Fibroblast of skin of right quadriceps (primary cell): ENCODE measurements at places on chromosomes 5 and 9.
A peak's percentile ranks its signal among the peaks of the same experiment; 100 is the strongest.

DNA sequence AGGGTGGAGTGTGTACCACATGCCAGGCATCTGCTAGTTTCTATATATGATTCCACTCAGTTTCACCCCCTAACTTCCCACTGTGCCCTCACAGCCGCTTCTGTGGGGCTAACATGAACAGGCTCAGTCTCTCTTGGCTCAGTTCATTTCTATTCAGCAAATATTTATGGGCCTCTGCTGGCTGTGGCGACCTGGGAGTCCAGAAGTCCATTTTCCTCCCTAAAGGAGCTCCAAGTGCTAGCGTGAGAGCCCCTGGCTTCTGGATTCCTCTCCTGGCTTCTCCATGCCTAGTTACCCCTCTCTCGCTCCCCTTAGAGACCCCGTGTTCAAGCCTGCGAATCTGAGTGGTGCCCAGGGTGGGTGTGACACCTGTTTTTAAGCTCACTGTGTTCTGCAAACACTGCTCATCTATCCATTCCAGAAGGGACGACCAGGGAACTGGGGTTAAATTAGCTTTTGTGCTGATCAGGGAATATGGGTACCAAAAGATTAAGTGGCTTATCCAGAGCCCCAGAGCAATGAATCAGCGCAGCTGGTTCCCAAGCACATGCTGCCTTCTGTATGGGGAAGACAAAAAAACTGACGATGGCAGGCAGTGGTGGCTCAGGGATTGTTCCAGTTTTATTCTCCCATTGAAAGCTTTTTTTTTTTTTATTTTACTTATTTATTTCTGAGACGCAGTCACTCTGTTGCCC, 57.6 kb downstream of the HMCN2 start:
- DNase-seq = no peak

GRCh38 chr5:128355961-128356360, 182.1 kb downstream of the FBN2 start:
- no peak for DNase-seq

- no peak for DNase-seq
Observed at GRCh38 chr5:145711417-145711816, 123.7 kb downstream of the PRELID2 start.

DNA sequence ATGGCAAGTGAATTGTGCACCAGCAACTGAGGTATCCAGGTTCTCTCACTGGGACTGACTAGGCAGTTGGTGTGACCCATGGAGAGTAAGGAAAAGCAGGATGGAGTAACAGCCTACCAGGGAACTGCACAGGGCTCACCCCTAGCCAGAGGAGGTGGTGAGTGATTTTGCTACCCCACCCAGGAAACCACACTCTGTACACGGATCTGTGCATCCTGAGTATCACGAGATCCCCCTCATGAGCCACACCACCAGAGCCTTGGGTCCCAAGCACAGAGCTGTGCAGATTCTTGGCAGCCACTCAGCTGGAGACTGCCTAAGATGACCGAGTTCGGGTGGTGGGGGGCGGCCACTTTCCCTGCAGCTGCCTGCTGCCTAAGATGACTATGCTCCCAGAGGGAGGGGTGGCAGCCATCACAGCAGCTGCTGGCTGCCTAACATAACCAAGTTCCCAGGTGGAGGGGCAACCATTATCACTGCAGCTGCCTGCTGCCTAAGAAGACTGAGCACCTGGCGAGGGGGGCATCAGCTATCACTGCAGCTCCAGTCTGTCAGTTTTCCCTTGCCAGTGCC, 48.4 kb upstream of the EFNA5 start:
- DNase-seq = no peak

DNA sequence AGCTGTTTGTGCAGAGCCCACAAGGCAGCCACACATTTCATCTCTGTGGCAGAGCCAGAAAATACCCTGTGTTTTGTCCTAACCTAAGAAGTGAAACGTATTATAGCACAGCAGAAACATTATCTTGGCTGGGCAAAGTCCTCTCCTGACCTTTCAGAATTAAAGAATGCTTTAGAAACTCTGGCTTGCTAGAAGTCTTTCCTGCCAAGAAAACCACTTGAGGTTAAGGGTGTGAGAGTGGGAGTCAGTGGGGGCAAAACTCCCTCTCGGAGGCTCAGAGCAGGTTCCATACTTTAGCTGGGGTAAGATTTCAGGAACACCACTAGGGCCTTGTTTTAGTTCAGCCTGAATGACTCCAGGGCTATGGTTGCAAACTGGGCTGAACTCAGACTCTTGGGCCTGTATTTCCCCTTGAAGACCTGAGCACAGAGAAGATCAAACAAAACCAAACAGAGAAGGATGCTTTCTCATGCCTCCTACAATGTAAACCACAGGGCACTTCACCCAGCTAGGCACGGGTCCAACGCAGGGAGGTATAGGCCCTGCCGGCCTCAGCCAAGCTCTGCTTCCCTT, 48.0 kb downstream of the ZNF366 start:
- no peak for DNase-seq

GRCh38 chr5:142514196-142514595, 171.7 kb downstream of the FGF1 start:
- no peak for DNase-seq

GRCh38 chr5:172015346-172015745, 8.9 kb upstream of the FBXW11 start:
- DNase-seq = no peak

DNA sequence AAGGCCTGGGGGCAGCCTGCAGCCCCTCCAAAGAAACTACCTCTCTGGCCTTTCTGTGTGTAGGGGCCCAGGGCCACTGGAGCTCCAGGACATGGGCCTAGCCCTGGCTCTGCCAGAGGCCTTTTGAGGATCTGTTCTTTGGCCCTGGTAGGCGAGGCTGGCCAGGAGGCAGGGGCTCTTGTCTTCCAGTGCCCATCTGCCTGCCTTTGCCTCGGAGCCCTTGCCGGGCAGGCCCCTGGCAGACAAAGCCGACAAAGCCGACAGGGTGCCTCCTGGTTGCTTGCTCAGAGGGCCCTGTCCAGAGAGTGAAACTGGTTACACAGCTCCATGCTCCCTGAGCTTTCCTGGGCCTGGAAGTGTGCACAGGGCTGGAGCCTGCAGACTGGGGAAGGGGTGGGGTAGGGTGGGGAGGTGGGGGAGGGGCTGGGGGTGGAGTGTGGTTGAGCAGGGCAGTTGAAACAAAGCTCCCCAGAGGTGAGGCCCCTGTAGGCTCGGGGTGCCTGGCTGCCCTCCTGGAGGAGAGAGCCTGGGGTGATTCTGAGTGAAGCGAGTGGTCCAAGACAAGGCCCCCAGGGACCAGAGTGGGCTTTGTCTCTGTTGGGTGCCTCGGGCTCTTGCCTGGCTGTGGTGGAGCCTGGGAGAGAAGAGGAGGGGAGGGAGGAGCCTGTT, 29.3 kb downstream of the PTPA start:
- DNase-seq = peak; percentile 75

DNA sequence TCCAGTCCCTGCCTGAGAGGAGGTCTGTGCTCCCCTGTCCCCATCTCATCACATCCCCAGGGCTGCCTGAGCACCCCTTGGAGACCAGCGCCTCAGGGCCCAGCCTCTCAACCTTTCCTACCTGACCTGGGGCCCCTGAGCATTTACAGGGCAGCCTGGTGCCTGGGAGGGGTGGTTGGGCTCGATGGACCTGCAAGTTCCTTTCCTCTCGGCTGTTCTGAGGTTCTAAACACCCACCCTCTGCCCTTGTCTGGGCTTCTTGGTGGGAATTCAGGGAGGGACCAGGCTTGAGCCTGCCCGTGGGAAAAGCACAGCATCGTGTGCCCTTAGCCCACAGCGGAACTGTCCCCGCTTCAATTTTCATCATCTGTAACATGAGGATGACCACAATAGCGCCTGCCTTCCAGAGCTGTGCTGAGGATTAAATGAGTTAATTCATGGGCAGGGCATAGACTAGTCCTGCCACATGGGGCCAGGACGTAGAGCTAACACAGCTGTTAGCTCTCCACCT, 91.0 kb upstream of the SH3PXD2B start:
- DNase-seq = no peak

- DNase-seq = no peak
Observed at GRCh38 chr5:468401-468800, 25.4 kb downstream of the EXOC3 start.

- DNase-seq = peak; percentile 62
Observed at GRCh38 chr5:181164076-181164952, 16.9 kb downstream of the OR2V2 start.

GRCh38 chr9:18331808-18332209, 142.1 kb upstream of the ADAMTSL1 start:
- peak; percentile 63 for DNase-seq

DNA sequence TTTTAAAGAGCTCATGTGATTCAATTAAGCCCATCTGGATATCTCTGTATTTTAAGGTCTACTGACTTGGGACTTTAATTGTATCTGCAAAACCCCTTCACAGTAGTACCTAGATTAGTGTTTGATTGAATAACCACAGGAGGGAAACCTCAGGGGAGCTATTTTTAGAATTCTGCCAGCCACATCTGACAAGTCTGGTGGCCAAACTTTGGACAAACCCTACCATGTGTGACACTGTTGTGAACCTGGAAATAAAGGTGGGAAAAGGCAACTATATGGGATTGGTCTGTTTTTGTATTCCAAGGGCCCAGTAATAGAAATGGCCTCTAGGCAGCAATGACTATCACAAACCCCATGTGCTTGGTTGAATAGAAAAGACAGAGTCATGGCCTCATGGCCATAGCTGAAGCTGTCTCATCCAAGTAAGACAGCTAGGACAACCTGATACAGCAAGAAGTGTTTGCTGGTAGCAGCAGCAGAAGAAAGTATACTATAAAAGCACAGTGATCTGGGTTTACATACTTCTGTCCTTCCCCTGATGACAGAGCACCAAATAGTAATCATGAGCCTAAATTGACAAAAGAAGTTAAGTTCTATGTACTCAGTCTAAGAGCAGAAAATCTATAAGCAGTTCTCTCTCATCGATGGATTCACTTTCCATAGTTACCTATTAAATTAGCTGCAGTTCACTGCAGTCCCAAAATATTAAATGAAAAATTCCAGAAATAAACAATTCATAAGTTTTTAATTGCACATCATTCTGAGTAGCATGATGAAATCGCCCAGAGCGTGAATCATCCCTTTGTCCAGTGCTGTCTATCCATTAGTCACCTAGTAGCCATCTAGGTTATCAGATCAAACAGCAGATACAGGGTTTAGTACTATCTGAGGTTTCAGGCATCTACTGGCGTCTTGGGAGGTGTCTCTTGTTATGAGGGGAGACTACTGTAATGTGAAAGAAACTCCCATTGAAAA, 189.8 kb downstream of the ARHGAP26 start:
- DNase-seq = peak; percentile 57

DNA sequence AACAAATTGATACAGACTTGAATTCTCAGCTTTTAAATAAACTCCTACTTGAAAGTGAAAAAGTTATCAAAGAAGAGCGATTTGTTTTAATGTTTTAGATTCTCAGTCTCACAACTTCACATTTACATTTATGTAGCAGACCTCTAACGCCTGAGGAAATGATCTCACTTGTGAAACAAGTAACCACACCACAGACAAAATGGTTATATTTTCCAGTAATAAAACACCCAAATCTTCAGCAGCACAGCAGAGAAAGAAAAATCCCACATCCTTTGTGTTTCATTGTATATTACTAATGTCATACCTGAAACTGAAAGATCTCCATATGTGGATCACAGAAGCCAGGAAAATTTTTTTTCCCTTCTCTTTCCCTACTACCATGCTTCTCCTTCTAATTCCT, 29.8 kb upstream of the GZMA start:
- no peak for DNase-seq

DNA sequence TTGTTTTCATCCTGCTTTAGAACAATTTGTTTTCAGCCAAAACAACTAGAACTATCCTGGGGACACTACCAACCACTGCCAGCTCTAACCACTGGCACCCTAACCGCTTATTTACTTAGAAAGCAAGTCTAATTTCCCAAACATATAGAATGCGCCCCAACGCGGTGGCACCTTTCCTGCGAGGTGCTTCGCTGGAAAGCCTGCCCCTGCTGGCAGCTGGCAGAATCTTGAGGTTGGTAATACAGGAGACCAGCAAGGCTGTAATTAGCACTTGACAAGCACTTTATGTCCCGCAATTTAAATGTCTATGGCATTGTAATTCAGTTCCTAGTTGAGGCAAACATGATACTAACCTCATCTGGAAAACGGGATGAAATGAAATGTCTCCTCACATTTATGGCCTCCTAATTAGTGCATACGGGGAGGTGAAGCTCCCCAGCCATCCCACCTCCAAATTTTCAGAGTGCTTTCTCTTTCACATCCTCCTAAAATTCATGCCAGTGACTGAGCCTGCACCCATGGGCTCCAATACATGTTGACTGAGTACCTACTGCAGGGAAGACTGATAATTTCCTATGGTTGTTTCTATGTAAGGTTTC, 30.4 kb downstream of the GABBR2 start:
- no peak for DNase-seq

- DNase-seq = peak; percentile 94
Observed at GRCh38 chr5:143355710-143356109, 47.8 kb downstream of the NR3C1 start.

DNA sequence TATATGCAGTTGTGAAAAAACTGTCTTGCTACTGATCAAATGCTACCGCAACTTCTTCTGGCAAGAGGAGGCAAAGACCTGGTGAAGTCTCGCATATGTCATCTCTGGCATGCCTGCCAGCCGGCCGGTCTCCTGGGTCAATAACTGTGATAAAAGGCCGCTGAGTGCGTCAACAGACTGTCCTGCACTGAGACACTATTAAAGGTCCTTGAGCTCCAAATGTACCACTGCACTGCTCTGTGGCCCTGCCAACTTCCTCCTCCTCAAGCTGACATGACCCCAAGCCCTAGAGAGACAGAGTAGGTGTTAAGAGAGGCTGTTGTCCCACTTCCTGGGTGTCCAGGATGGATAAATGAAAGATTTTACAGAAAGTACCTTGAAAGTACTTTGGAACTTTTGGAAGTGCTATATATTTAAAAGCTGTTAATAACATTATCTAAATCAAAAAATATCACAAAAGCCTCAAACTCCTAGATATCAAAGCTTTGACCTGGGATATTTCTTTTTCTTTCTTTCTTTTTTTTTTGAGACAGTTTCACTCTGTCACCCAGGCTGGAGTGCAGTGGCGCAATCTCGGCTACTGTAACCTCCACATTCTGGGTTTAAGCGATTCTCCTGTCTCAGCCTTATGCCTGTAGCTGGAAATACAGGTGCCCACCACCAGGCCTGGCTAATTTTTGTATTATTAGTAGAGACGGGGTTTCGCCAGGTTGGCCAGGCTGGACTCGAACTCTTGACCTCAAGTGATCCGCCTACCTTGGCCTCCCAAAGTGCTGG, 31.5 kb downstream of the RAPGEF1 start:
- DNase-seq = no peak

DNA sequence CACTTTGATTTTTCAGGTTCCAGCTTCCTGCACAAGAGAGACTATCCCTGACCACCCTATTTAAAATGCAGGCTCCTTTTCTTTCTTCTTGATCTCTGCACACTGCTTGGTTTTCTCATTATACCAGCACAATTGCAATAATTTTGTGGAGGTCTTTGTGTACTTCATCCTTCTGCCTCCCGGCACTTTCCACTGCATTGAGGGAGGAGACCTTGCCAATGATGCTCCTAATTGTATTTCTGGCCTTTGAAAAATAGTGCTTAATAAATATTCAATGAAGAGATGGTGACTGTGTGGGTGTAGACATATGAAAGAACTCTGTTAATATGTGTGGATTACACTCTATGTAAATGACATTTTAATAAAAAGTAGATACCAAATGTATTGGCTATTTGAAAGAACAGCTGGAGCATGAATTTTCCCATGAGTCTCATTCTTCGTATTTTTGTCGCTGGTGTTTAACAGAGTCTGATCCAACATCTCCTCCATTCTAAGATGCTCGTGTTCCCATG, 42.1 kb downstream of the FOXI1 start:
- no peak for DNase-seq

GRCh38 chr9:95505717-95506427, 10.9 kb downstream of the PTCH1 start:
- peak; percentile 75 for DNase-seq

GRCh38 chr9:79674052-79674777, 102.5 kb downstream of the TLE4 start:
- DNase-seq = no peak
